ENCODE measurements at places on chromosomes 11 and 22. TPM values are rescaled to one million over a fixed set of nuclear protein-coding genes. Genes with fewer than 3 reads are reported as not detected.
A peak's percentile ranks its signal among the peaks of the same experiment; 100 is the strongest.

- DNase-seq, result no peak
These were observed 4.7 kb upstream of the ARHGAP42 start for GRCh38 chr11:100682247-100682969.

DNA sequence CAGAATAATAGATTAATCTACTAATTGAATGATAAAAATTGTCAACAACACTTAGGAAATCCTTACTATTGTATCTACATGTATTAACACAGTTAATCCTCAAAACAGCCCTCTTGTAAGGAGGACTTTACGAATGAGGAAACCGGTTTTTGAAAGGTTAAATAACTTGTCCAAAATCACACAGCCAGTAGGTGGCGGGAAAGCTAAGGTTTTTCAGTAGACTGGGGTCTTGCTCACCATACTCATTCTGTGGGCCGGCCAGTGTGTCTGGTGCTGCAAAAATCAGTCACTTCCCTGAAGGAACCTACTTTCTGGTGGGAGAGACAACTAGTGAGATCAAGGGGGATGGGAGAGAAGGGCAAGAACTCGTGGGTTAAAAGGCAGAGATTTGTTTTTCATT, 3.8 kb downstream of the DCPS start:
- no peak for DNase-seq

GRCh38 chr22:44247346-44247745, 65.4 kb downstream of the SHISAL1 start:
- no peak for DNase-seq

DNA sequence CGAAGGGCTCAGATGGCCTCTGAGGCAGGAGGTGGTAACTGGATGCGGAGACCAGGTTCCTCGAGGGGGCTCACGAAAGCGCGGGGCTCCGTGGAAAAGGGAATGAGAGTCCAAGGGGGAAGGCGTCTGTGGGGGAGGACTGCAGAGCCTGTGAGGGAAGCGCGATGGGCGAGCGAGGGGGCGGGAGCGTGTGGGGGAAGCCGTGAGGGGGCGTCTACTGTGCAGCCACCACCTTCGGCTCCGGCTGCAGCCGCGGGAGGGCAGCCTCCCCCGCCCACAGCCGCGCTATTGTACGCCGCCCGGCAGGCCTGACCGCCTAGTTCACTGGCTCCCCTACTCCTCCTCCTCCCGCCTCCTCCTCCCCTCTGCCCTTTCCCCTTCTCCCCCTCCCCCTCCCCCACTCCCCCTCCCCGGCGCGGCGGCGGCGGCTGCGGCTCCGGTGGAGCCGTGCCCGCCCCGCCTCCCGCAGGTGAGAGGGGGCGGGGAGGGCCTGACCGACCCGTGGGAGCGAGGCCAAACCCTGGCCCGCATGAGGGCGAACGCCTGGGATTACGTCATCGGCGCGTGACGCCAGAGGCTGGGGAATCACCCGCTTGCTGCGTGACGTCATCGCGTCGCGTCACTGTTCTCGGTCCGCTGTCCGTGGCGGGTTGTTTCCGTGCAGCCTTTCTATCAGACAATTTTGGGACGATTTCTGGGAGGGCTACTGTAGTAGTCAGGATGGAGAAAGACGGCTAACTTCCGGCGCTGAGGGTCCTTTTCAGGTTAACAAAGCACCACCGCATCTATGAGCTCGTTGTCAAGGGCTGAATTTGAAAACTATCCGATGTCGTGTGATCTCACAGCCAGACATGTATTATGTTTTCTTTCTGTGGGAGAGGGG, at the start of gene PAK1:
Gene PAK1 (minus strand): TSS at position 294 of the 883 bp plus-strand sequence. CDS start 81,574 bp downstream, outside the sequence.
- DNase-seq, result peak; percentile 72

- DNase-seq, result no peak
These were observed 320.0 kb upstream of the LRRC4C start for GRCh38 chr11:41779401-41779960.

DNA sequence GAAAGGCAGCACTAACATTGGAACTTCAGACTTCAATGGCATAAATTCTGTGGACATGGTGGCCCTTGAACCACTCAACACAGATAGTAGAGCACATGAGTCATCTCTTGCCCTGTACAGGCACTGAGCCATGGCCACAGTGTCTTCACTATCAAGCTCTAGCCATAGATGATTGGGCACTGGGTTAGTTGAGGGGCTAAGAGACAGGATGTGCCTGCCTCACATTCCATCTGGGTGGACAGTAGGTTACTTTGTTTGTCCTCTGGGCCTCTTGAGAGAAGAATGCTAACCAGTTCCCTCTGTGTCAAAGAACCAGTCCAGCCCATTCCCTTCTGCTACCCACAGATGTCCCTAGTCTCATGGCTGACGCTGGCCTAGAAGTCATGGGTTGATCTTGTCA, 39.8 kb downstream of the OR6Q1 start:
- no peak for DNase-seq

Gene WNT11
- 4.4 TPM for total RNA-seq

Gene GRAP2
- total RNA-seq, result 2.7 TPM

- DNase-seq, result no peak
These were observed 83.4 kb downstream of the ALX4 start for GRCh38 chr11:44226490-44226889.

GRCh38 chr11:47177229-47177845, 658 bp upstream of the ARFGAP2 start:
- DNase-seq, result peak; percentile 83

DNA sequence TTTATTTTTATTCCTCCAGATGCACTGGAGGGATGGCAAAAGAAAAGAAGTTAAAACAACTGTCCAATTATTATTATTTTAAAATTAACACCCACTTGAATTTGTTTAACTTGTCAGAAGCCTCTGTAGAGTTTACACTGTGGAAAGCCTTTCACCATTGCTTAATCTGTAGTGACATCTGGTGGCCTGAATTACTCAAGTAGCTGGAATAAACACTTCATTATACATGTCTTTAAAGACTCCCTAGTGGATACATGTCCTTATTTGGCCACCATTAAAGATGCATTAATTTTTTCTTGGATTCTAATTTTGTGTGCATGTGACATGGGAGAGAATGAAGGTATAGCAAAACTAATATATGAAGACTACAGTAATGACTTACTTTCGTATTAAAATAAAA, 1496.5 kb downstream of the FAM181B start:
- no peak for DNase-seq

DNA sequence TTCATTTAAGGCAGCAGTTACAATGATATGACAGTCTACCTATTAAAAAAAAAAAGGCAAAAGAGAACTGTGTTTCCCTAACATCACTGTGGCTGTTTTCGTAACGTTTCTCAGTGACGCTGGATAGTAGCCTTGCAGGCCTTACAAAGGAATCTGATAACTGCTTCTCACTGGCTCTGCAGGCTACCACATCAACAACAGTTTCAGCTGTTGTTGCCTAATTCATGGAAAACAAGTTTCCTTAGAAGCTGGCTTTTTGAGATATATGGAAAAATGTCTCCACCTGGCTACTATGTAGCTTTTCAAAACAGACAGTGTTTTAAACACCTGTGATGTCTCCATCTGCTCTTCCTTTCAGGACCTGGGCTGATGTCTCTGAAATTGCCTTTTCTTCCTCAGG, 3.8 kb downstream of the OR51V1 start:
- no peak for DNase-seq

DNA sequence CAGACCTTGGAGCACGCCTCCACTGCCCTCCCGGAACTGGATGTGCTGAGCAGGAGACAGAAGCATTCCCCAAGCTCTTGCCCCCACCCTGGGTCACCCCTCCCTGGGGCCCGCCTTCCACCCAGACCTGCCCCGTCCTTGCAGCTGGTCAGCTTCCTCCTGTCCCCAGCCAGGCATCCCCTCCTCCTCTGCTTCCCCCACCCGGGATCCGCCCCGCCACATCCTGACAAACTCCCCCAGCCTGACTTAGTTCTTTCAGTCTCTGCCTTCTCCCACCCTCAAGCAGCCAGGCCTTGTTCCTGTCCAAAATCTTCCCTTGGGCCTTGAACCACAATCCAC, 1.1 kb upstream of the PLXNB2 start:
- DNase-seq, result no peak

GRCh38 chr11:118216621-118217481, 8.0 kb downstream of the JAML start:
- DNase-seq, result no peak

DNA sequence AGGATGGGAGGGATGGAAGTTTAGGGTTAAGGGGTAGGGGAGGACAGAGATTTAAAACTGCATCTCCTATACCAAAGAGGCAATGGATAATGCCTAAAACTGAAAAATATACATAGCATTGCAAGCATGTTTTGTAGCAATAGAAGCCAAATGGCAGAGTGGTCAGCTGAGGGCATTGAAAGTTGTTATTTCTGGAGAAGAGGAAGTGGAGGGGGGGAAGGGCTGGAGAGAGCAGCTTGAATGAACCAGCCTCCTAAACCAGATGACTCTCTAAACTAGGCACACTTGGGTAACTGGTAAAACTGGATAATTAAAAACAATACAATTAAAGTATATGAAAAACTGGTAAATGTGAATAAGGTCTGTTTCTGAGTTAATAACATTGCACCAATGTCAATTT, 70.3 kb upstream of the TP53I11 start:
- DNase-seq, result no peak

Gene OR10A2
- not detected for total RNA-seq

DNA sequence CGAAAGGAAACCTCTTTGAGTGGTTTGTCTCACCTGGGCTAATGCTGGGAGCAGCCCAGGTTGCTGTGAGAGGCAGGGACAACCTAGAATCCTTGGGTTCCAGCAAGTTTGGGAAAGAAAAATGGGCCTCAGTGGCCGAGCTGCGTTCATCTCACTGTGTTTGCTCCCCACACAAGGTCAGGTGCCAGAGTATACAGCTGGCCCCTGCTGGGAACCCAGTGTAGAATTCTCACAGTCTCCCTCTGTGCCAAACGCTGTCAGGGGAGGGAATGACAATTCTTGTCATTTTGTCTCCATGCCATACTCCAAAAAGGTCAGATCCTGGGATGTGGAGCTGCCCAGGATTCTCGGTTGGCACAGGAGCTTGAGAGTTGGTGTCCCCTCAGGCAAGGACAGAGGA, 4.3 kb downstream of the DGKZ start:
- no peak for DNase-seq

Gene LAYN
- total RNA-seq, result 4.4 TPM

DNA sequence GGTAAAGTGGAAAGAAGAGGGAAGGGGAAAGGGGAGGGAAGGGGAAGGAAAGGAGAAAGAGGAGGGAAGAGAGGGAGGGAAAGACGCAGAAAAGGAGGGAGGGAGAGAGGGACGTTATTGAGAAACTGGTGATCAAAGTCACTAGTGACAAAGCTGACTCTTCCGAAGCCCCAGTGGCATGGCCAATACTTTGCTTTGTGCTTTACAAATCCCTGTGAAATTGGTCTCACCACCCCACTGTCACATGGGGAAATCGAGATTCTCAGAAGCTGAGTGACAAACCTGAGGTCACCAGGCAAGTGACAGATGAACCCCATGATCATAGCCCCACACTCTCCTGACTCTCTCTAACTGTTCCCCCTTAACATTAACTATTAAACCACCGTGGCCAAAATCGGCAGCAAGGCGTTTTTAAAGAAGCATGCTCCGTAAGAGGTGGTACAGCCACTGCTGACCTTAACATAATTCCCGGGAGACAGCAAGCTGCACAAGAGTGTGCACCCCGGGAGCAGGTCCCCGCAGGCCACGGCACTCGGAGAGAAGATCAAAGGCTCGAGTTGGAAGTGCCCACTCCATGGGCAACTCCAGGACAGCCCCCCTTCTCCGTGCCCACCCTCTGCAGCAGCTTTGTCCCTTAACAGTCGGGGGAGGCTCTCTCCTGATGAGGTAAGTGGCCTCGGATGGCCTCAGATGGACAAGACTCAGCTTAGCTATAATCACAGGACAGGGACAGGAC, 34.8 kb downstream of the CELSR1 start:
- DNase-seq, result no peak

Gene KRTAP5-2
- not detected for total RNA-seq

- peak; percentile 75 for DNase-seq
These were observed 5.0 kb downstream of the SCN2B start for GRCh38 chr11:118171269-118172062.

DNA sequence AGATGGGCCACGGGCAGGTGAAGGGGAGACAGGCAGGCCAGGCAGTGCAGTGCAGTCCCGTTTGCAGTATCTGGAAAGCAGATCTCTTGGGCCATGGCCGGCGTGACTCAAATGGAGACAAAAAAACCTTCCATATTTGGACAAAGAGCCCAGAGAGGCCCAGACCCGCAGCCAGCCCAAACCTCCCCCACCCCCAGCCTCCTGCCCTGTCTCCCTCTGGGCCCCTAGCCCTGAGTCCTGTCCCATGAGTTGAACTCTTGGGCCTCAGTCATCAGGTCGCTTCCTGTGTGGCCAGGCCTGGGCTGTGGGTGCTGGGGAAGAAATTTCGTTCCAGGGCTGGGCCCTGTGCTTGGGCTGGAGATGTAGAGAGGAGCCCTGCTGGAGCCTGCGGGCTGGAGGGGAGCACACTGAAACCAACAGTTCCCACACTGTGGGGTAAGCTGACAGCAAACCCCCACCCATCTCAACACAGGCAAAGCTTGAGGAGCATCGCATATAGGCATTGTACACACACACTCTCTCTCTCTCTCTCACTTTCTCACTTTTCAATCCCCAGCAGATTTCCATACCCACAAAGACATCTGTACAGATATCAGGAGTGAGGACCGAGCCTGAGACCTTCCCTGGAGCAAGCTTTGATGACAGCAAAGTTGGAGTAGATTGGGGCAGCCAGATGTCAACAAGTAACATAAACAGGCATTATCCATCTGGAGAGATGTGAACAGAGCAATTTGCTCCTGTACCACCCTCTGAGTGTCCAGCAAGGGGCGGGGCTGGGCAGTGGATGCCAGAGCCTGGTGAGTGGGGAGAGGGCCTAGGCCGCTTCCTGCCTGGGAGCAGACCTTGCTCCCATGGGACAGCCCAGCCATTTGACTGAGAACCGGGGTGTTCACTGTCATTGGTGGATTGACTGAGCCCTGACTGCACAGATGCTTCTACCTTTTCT, 17.2 kb downstream of the ARHGEF17 start:
- DNase-seq, result no peak

GRCh38 chr22:36194971-36195370, 6.6 kb downstream of the APOL4 start:
- no peak for DNase-seq

Gene UNC93B1
- 4.1 TPM for total RNA-seq

- DNase-seq, result no peak
These were observed 84.5 kb downstream of the BCR start for GRCh38 chr22:23264610-23265367.

DNA sequence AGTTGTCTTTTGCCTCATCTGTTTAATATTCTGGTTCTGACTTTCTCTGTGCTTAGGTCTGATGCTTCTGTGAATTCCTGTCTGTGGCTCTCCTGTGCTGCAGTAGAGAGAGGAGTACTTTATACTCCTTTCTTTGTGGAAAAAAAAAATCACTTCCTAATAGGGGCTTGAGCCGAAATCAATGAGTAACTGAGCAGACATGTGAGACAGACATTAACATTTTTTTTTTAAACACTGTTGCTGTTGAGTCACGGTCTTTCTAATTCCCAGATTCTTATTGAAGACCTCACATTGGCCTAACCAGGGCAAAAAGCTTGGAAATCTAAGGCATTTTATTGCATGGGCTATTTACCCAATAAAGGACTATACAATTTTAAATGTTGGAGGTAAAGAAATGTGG, 86.1 kb downstream of the GRM5 start:
- DNase-seq, result no peak

Gene C1QTNF4
- 16.7 TPM for total RNA-seq

- DNase-seq, result no peak
These were observed 20.3 kb upstream of the NFAM1 start for GRCh38 chr22:42452456-42452855.
